CD4-positive, alpha-beta T cell treated with Interleukin-15 for 1 hour (primary cell): ENCODE measurements at places on chromosomes 12 and 14.
A peak's percentile ranks its signal among the peaks of the same experiment; 100 is the strongest.

- DNase-seq = no peak
Measured at GRCh38 chr12:42696406-42697149, 107.0 kb upstream of the PRICKLE1 start.

DNA sequence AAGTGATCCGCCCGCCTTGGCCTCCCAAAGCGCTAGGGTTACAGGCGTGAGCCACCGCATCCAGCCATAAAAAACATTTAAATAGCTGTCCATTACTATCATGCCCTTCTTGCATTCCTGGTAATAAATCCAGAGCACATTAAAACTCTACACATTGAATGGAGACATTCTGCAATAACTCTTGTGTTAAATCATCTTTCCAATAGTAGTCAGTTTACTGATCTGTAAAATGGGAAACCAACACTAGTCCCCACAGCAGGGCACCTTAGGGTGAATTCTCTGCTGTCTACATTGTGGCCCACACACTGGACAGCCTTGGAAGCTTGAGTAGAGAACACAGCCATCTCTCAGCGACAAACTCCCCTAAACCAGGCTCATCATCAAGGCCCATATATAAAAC, 85.5 kb upstream of the NUDT4 start:
- DNase-seq = no peak

DNA sequence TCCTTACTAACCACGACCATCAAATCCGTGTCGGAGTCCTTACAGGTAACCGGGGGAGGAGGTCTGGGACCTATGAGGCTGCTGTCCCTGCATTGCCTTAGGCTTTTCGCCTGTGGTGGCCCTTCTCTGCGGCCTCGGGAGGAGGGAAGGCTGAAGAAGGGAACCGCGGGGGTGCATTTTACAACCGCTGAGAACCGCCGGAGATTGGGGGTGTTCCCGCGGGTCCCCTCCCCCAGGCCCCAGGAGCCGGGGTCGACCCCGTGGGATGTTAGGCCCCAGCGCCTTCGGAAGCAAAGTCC, 549 bp downstream of the GPHN start:
- no peak for DNase-seq

DNA sequence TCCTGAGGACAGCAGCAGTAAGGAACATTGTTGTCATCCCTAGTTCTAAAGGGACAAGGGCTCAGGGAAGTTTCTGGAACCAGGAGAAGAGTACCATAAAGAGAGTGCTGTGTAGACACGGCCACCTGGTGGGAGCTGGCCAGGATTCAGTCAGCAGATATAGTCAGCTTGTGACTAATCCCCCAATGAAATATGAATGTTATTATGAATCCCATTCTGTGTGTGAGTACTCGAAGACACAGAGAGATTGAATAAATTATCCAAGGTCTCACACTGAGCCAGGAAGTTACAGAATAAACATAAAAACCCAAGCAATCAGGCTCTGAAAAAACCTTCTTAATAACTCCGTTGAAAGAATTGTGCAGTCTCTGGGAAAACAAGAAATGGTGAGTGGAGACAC, 1359.5 kb downstream of the AACS start:
- no peak for DNase-seq

DNA sequence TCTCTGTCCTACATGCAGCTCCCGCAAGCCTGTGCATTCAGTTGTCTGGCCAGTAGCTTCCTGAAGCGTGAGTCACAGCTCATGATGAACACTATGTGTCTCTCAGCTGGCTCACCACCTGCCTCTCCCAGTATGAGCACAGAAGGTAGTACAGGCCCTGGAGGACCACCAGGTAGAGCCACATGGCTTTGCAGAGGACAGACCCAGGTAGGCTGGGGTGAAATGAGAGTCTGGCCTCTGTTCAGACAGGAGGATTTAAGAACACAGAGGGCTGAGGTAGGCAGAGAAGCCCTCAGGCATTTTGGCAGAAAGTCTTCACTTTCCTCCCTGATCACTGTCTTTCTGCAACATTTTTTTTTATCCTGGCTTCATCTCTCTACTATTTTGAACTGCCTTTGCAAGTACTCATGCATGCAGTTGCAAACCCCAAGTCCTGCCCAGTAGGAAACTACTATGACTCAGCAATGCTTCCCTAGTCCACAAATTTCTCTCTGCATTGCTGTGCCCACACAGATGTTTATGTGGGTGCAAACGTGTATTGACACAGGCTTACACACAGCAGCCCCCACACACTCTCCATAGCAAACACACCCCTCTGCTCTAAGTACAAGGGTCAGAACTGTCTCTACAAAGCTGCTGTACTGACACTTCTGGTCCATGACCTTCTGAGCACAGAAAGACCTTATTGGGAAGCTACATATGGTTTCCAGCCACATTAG, 7.2 kb upstream of the SDR9C7 start:
- no peak for DNase-seq

DNA sequence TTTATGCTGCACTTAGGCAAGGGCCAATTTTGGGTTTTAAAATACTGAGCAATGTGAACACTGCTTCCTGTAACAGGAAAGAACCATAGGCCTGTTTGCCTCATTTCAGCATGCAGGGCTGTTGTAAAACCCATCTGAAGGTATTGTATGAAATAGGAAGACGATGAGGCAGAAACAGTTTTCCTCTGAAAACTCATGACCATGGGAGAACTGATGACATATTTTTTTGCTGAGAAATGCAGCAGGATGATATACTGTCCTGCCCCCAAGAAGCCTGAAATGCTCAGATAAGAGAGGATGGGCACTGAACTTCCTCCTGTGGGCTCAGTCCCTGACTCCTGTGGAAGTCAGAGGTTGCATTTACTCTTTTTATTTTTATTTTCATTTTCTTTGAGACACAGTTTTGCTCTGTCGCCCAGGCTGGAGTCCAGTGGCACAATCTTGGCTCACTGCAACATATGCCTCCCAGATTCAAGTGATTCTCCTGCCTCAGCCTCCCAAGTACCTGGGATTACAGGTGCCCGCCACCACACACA, 17.4 kb downstream of the PYGL start:
- no peak for DNase-seq

- no peak for DNase-seq
Measured at GRCh38 chr14:65237941-65238340, 135.6 kb upstream of the MAX start.

DNA sequence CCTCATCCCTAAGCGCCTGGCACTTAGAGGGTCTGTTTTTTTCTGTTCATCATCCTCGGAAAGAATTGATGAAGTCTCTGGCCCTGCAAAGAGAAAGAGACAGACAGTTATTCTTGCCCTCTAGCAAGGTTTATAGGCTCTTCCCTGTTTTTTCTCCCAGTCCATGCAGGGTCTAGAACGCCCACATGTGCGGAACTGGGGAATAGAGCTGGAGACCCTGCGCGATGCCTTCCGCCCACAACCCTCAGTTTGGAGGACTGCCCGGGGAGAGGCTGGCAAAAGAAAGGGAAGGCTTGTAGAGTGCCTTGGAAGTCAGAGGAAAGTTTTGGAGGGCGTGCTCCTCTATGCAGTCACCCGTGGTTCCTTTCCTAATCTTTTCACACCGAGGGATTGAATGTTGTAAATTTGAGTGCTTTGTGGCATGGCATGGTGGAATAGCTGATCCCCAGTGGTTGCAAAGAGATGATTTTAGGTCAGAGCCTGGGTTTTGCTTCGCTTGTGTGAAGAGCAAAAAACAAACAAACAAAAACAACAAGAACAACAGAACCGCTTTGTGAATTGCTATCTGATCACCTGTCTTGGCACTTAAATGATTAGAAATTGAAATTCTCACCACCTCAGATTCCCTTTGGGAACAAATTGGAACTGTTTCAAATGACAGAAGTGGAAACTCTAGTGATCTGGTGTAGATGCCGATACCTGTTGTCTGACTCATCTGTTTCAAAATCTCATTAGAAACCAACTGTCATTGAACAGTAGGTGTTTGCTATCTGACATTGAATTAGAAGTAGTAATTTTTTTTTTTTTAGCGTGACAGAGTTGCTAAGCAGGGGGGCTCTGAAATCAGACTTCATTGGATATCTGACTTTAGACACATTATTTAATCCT, 947 bp downstream of the GAS2L3 start:
- no peak for DNase-seq

DNA sequence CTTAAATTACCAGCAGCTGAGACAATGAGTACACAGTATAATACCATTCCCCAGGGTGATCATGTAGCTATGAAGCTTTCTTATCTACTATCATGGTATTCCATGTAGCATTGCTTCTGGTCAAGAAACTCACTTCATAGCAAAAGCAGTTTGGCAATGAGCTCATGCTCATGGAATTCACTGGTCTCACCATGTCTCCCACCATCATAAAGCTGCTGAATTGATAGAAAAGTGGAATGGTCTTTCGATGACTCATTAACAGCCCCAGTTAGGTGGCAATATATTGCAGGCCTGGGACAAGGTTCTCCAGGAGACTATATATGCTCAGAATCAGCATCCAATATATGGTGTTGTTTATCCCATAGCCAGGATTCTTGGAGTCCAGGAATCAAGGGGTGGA, 553.7 kb downstream of the FOXG1 start:
- DNase-seq = no peak

DNA sequence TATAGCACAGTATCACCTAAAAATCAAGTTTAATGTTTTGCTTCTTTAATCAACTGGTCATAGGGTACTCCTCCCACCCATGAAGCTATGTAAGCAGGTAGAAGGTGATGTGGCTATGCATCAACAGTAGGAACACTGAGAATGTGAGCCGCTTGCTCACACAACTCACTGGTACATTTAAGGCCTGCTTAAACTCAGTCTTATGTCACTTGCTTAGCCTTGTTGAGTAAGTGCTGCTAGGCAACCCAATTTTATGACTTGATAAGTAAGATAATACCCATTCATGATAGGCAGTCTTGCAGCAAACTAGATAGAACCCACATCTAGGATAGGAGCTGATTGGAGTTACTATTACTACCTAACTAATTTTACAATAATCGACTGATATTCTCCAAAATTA, 70.0 kb upstream of the BMP4 start:
- no peak for DNase-seq

GRCh38 chr14:25237845-25238244, 187.9 kb upstream of the STXBP6 start:
- no peak for DNase-seq

DNA sequence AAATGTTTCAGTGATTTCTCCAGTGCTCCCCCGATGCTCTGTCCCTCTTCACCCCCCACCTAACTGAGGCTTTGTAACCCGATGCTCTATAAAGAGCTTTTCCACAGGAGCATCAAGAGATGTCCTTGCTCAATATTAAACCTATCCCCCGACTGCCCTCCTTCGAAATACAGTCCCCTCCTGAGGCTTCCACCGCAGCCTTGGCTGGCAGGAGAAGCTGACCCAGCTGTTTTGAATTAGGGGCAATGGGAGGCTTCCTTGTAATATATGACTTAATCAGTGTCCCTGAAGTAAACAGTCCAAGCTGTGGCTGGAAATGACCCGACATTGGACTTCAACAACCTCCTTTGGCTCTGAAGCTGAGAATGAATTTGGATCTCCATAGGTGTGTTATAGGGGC, 62.4 kb downstream of the TMEM30B start:
- no peak for DNase-seq

DNA sequence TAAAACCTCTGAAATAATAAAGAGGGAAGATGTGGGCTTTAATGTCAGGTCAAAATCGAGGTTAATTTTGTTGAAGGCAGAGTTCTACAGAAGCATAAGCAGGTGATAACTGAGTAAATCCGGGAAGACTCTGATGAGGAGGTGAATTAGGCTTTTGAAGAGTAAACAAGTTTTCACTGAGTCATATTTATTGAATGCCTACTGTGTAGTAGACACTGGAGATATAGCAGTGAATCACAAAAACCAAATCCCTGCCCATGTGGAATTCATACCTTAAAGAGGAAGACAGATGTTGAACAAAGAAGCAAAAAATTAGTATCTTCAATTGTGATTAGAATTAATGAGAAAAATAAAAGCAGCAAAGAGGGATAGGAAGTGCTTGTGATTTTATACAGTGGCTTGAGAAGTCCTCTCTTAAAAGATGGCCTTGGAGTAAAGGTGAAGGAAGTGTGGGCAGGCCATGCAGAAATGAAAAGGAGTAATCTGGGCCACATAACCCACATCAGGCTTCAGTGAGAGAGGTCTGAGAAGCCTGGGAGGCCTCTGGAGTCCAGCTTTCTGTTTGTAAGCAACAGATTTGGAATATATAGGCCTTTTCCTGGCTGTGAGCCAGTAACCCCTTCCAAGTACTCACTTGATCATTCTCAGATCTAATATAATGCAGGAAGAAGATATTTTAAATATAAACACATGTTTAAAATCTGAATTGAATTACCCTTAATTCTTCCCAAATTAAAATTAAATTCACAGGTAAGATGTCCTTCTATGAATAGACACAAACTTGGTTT, 46.7 kb downstream of the BHLHE41 start:
- DNase-seq = no peak

DNA sequence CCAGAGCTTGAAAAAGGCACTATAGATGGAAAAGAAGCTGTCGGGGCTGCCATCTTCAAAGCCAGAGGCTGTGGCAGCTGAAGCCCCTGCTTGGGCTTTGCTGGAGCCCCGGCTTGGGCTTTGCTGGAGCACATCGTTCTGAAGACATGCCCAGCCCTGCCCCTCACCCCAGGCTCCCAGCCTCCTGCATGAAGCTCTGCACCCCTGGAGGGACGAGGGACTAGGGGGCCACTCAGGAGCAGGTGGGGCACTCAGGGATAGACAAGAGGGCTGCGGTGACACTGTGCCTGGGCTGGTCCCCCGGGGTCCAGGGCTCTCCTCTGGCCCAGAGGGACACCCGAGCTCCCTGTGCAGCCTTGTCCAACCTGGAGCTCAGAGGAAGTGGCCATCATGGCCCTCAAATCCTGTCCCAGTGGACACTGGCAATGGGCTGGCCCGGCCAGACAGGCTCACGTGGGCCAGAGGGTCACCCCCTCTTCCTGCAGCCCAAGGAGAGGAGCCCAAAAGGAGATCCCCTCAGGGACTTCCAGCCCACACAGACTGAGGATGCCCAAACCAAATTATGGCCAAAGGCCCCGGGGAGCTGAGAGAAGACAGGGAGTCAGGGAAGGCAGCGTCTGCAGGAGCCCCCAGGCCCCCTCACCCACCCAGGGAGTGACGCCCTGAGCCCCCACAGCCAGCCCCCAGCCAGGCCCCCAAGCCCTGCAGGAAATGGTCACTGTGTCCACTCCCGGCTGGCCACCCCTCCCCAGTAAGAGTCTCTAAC, 23.1 kb upstream of the C14orf180 start:
- DNase-seq = peak; percentile 8

DNA sequence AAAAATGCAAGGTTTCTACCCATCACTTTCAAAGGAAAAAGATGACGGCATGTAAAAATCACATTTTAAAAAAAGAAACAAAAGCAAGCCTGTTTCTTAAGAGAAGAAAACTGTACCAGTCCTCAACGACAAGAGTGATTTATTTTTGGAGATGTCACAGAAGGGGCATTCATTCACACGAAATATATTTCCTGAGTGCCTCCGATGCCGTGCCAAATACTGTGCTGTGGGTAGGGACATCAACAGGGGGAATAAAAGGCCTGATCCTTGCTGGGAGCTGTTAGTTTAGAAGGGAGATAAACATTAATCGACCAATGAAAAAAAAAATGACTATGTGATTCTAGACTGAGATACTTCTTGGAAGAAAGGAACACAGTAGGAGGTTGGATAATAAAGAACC, 297.5 kb upstream of the SOX5 start:
- no peak for DNase-seq
